Foreskin fibroblast (primary cell): ENCODE measurements at places on chromosomes 4 and X.

DNA sequence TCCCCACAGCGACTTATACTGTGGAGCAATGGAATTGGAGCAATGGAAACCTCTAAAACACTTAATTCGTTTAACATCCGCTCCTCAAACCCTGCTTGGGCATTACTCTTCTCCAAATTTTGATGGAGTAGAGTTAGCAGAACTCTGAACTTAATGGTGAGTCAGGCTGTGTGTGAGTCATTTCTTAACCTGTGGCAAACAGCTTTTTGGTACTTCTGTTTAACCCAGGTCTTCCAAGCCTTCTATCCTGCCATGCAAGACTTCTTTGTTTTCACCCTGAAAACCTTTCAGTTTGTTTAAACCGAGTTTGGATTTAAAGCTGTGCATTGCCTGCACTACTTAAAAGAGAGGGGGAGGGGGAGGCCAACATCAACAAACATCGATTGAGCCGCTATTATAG is 3.6 kb upstream of the AMOT start:
- no peak for DNase-seq

- DNase-seq: peak; percentile 2
Observed at GRCh38 chr4:18077808-18078207, 56.3 kb upstream of the LCORL start.

GRCh38 chr4:5852523-5853202 is 40.2 kb downstream of the CRMP1 start:
- no peak for DNase-seq

DNA sequence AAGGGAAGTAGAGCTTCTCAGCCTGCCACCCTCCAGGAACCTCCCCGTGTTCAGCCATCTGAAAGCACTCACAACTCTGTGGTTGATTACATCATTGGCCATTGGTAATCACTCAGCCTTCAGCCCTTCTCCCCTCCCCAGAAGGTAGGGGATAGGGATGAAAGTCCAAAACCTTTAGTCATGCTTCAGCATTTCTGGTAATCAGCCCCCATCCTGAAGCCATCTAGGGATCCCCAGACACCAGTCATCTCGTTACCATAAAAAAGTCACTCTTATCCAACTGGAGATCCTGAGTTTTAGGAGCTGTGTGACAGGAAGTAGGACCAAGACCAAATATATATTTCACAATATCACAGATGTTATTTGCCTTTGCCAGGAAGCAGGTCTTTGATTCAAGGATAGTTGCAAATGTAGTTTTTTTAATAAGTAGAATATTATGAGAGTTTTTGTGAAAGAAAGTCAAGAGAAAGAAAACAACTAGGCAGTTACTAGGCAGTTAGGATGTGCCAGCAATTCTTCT is 364.6 kb upstream of the NOCT start:
- DNase-seq: peak; percentile 90

DNA sequence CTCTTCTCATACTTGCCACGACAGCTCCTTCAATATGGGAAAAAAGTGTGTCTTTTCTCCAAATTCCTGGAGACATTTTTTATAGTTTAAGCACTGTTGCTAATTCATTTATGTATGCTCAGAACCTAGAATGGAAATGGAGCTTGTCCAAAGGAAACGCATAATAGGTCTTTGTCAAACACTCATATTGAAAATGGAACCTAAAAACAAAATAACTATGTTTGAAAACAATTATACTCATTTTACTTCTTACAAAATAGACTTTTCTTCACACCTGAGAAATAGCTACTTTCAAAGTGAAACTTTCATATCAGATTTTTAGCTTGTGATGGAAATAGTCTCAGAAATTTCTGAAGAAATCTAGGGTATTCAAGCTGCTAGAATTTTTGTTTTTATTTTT is 529.7 kb upstream of the BOD1L1 start:
- DNase-seq: no peak

DNA sequence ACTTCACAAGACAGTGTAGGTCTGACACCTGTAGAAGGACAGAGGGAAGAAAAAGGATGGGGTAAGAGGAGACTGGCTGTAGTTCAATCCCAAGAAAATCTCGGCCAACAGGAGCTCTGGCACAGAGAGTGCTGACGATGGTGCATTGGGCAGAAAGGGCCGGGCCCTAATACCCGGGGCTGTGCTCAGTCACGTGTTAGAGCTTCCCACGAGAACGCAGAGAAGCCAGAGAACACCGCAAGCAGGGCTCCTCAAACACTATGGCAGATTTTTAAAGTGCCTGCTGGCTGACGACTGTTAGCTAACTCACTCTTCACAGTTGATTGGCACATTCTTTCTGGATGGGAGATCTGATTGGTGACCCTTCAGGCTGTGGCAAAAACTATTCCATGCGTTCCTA is 35.5 kb downstream of the EREG start:
- no peak for DNase-seq

DNA sequence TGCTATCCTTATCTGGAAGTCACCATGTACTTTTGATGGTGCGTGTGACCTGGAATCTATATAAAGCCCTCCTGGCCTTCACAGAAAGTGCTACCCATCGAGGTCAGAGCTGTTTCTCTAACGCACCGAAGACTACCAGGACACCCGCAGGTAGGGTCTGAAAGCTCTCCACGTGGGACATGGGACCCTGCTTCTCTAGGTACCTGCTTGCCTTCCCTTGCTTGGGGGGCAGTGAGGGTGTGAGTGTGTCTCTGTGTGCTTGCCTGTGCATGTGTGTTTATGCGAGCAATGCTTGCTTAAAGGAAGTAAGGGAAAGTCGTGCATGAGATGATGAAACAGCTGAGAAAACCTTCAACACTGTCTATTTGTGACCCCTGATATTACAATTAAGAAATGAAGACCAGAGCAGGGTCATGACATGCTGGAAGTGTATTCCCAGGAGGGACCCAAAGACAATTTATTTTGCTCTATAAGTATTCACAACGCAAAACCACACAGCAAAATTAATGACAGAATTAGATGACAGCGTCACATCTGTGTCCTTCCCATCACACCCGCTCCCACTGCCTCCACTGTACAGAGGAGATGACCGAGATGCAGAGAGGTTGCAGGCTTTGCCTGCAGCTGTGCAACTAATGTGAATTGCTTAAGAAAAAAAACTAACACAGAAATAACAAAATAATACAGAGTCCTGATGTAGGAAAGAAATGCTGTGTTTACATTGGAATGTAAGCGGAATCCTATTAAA is 76.4 kb upstream of the HELT start:
- DNase-seq: no peak

GRCh38 chr4:117137145-117137544 is 51.8 kb upstream of the TRAM1L1 start:
- peak; percentile 85 for DNase-seq

GRCh38 chr4:24364249-24364648 is 220.1 kb downstream of the DHX15 start:
- no peak for DNase-seq

GRCh38 chr4:93659629-93660028 is 168.9 kb upstream of the ATOH1 start:
- DNase-seq: no peak

- no peak for DNase-seq
Observed at GRCh38 chr4:184344435-184344834, 126.8 kb upstream of the ENPP6 start.
